ENCODE measurements at places on chromosomes 13 and 19.
A peak's percentile ranks its signal among the peaks of the same experiment; 100 is the strongest.

DNA sequence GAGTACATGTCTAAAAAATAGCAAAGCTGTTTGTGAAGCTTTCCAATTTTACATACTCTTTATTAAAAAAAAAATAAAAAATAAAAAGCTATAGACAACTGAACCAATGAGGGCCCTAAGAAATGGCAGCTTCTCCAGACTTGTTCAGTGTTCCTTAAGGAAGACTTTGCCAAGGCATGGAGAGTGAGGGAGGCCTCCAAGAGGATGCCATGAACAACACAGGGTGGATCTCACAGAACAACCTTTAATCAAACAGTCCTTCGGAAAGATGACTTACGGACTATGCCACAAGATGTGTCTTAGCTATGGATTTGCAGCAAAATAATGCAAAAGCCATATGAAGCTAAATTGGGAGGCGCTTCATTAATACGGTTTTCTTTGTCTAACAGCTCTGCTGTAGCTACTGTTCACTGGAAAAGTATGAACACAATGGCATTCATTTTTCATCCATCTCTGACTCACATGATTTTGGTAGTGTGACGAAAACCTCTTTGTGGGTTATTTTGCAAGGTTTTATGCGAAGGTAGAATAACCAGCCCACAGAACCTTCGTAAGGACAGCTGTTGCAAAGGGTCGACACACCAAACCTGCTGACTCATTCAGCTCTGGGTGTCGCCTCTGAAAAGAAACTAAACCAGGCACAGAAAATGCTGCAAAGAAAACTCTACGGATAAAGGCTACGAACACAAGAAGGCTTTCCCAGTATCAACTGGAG is 27.7 kb downstream of the EFNB2 start:
- peak; percentile 31 for DNase-seq

DNA sequence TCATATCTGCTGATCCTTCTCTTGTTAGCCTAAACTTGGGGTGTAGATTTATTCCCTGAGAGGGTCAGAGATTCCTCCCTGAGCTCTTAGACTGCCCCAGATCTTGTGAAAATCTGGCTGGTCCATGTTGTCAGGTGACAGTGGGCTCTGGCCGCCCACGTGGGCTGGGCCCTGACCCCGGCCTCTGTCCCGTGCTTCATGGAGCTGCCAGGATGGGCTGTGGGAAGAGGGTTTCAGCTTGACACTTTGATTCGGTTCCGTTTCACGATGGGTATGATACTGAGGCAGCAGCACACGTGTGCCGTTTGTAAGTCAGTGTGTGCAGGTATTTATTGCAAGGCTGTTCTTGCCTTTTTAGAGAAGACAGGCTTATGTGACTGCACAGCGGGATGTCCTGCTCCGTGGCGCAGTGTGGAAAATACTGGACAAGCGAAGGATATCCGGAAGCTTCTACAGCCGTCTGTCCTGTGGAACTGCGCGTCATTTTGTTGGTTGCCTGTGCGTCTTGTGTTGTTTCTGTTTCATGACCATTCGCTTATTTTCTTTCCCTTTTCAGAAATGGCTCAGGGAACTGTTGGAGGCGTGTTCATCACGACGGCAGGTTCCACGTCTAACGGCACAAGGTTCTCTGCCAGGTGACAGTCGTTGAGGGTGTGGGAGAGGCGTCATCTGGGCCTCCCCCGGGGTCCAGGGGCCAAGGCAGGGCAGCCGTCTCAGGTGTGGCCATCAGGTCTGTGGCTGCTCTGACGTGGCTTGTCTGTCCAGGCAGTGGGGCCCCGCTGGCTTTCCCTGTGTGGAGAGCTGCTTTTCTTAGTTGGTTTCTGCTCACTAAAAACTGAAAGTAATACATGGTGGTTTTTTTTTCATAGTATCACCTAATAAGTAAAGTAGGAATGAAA is 20.5 kb downstream of the ATP4B start:
- DNase-seq = no peak

DNA sequence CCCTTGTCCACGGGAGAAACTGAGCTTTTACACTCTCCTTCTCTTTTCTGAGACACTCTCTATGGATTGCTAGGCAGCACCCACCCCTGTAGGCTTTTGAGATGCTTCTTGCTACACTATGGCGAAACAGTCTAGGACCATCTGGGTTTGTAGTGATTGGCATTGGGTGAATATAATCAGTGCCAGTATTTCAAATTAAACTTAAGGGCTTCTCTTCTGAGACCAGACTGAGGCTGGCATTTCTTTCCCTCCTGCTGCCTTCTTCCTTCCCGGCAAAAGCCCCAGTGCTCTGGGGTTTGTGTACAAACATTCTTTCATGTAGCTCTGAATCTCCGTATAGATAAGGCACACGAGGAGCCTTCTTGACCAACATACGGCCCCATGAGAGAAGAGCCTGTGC is 276.7 kb downstream of the SLC7A1 start:
- no peak for DNase-seq

DNA sequence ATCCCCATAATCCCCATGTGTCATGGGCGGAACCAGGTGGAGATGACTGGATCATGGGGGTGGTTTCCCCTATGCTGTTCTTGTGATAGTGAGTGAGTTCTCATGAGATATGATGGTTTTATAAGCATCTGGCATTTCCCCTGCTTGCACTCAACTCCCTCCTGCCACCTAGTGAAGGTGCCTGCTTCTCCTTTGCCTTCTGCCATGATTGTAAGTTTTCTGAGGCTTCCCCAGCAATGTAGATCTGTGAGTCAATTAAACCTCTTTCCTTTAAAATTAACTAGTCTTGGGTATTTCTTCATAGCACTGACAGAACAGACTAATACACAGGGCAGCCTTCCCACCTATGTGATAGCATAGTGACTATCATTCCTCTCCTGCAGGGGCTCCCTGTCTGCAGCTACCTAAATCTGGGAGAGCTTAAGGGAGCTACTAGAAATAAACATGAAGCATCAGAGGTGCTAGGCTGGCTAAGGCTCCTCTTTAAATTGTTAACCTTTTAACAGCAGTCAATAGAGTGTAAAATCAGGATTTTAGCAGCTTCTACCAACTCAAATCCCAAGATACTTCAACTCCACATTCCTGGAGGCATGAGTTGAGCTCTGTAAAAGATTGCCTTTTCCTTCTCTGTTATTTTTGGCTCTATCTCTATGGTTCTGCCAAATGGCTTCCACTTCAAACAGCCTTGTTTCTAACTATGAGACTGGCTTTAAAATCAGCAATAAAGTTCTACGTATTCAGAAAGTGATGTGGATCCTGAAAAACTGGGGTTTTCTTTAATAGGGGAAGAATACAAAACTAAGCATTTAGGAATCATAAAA is 112.3 kb downstream of the VWA8 start:
- DNase-seq = peak; percentile 29

DNA sequence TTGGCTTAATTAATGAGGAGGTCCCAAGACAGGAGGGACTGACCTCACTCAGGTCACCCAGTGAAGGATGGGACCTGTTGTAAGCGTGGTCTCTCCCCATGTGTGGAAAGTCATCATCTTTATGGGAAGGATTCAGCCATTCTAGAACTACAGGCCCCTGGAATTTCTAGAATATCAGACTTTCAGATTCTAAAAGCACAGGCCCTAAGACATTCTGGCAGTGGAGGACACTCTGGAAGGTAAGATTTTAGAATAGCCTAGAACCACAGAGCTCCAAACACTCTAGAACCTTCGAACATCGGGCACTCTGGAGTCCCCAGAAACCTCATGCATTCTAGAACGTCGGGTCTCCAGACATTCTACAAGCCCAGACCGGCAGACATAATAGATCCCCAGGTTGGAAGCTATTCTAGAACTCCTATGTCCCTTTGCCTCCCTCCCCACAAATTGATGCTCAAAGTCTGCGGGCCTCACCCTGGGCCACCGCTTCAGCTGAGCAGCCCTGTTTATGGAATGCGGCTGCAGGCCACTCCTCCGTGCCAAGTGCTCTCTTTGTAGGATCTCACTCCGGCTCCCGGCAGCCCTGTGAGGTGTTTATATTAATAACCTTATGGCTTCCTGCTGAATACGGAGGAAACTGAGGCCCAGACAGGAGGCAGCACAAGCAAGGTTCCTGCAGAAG is 1.9 kb upstream of the KLK15 start:
- DNase-seq = peak; percentile 40

DNA sequence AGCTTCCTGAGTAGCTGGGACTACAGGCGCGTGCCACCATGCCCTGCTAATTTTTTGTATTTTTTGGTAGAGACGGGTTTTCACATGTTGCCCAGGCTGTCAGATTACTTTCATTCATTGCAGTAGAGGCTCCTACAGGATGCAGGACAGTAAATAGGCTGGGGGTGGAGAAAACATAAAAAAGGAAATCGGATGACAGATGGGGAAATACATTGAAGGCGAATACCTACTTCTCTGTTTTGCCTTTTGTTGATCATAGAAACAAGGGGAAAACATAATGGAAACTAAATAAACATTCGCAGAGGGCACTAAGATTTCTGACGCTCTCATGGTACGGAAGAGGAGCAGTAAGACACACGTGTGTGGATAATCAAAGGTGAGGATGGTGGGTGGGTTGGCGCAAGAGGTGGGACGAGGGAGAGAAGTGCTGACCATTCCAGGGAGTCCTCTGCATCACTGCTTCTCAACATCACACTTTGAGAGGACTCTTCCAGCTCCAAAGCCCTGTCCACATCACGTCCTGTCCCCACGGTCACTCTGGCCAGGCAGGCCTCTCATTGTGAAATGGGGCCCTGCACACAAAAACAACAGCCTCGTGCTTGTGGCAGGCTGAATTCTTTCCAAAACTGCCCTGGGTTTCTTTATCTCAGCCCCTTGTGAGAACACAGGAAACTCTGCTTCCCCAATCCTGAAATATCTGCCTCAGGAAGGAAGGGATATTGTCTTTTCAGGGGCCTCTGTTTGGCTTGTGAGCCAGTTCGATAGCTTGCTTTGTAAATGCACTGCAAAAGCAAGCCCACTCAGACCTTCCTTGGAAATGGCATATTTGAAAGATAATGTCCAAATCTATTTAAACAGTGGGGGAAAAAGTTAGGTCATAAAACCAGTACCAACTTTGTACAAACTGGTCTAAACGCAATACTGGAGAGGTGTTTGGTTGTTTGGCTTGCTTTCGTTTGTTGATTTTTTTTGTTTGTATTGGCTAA is 188.5 kb downstream of the FOXO1 start:
- DNase-seq = no peak

DNA sequence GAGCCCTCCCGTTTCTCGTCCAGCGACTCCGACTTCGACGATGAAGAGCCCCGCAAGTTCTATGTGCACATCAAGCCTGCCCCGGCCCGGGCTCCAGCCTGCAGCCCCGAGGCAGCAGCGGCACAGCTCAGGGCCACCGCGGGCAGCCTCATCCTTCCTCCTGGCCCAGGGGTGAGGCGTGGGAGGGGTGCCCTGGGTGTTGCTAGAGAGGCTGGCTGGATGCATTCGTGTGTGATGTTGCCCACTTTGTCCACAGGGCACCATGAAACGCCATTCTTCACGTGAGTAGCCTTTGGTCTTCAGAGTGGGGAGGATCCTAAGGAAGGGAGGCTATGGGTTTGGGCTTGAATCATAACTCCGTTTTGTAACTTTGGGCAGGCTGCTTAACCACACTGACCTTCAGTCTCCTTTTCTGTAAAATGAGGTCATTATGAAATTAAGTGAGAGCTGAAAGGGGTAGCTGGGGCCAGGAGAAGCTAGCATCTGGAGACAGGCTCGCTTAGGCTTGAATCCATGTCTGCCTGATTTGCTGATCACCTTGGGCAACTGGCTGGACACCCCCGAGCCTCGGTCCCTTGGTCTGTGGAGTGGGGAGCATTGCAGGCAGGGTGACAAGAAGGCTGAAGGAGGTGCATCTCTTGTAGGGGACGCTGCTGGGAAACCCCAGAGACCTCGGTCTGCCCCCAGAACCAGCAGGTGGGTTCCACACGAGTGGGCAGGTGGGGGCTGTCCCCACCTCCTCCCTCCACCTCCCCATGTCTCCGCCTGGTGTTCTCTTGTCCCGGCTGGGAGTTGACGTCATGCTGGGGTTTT is 18.7 kb upstream of the B3GNT3 start:
- DNase-seq = peak; percentile 22

GRCh38 chr19:31109636-31110035 is 239.6 kb downstream of the TSHZ3 start:
- DNase-seq = no peak

GRCh38 chr19:51735759-51736449 is 12.1 kb upstream of the HAS1 start:
- no peak for DNase-seq

DNA sequence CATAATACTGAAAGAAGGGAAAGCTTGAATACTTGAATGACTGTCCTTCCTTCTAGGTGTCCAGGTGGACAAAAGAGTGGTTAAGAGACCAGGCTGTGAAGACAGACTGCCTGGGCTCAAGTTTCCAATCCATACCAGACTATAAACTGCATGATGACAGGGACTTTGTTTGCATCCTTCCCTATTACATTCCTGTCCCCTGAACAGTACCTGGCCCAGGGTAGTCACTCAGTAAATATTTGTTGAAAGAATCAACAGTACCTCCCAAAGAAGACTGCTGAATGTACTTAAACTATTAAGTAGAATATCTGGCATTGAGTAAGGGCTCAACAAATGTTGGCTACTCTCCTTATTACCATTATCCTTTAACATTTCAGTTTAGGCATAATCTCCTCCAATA is 29.7 kb downstream of the MIPEP start:
- no peak for DNase-seq

- DNase-seq = no peak
Observed at GRCh38 chr19:35533822-35534392, 651 bp downstream of the GAPDHS start.

DNA sequence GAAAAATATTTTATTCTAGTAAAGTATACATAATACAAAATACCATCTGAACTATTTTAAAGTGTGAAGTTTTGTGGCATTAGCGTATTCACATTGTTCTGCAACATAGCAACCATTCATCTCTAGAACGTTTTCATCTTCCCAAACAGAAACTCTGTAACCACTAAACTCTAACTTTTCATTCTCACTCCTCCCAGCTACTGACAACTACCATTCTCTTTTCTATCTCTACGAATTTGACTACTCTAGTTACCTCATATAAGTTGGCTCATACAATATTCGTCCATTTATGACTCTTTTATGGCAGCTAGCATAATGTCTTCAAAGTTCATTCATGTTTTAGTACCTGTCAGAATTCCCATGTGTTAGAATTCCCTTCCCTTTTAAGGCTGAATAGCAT is 150.5 kb upstream of the MIR17HG start:
- no peak for DNase-seq

DNA sequence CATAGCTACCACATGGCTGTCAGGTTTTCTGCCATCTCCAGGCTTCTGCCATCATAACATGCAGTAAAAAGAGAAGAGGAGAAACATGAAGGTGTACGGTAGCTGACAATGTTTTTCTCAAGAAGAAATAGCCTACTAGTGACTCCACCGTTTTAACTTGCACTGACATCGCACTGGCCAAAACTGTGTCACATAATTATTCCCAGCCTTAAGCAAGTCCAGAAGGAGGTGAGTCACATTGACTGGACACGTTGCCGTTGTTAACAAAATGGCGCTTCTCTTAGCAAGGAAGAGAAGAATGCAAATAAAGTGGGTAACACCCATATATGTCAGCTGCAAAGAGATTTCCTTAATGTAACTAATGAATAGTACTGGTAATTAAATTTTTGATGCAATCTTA is 810.4 kb upstream of the SLC10A2 start:
- DNase-seq = no peak
